Left colon (tissue), 2 donors: ENCODE measurements at places on chromosomes 2 and 18. TPM values are rescaled to one million over a fixed set of nuclear protein-coding genes. Genes with fewer than 3 reads are reported as not detected.
A peak's percentile ranks its signal among the peaks of the same experiment; 100 is the strongest.

DNA sequence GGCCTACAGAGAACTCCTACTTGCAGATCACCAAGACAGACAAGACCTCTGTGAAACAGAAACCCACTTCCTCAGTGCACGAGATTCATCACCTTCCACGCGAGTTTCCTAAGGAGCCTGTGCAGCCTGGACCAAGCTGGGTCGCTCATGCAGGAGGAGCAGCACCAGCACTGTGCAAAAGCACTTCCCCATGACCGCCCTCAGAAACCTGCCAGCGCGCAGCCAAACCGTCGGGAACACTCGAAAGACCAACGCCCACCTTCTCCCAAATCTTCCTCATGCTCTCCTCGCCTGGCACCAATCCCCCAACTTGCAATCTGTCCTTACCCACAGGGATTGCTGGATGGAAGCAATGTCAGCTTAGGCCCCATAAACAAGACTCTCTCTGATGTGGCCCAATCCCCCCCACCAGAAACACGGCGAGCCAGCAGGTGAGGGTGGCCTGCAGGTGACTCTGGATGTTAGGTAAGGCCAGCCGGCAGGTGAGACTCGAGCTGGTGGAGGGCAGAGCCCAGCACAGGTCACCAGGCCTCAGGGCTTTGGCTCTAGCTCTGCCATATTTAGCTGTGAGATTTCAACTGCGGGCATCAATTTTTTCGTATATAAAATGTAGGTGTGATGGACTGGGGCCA, 69.4 kb downstream of the PXDN start:
- DNase-seq, result peak; percentile 22

GRCh38 chr2:71100195-71100964, 29.6 kb downstream of the MCEE start:
- peak; percentile 32 for DNase-seq

DNA sequence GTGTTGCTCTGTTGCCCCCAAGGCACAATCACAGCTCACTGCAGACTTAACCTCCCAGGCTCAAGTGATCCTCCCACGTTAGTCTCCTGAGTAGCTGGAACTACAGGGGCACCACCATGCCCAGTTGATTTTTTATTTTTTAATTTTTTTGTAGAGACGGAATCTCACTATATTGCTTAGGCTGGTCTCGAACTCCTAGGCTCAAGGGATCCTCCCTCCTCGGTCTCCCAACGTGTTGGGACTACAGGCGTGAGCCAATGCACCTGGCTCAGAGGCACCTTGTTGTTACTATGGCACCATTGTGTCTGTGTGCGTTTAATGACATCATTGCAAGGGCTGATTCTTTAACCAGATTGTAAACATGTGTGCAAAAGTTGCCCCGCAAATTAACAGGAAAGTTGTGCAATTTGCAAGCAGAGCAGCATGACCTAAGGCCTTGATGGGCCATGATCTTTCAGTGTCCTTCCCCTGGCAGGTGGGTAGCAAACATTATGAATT, 22.6 kb downstream of the TCF23 start:
- DNase-seq, result no peak

DNA sequence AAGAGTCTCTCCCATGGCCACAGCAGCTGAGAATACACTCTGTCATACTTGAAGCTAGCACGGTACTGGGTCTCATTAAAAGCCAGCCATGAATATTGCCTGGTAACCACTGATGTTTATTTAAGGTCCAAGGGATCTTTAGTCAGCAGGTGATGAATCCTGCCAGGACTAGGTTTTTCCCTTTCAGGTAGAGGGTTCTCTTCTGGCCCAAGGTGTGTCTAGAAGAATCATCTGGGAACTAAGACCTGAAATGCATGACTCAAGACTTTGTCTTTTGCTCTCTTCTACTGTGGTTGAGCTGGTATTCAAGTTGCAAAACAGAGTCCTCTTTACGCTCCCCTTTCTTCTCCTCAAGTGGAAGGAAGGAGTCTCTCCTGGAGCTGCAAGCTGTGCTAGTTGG, 400.5 kb upstream of the FSIP2 start:
- no peak for DNase-seq

NMUR1 gene
- total RNA-seq, result 0.15 TPM

DNA sequence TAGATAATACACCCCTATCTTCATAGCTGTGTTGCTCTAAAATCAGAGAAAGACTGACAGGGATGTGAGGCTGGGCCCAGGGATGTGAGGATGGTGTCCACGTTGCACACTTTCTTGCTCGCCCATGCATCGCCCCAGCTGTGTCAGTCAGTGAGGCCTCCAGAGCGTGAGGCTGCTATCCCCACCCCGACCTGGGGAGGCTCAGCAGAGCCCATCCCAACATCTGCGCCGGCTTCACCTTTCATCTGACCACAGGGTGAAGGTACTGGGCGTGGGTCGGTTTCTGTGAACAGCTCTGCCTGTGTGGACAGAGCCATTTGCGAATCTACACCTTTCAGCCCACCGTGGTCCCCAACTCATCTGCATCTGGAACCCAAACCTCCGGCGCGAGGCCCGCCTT, 255.7 kb downstream of the HDAC4 start:
- no peak for DNase-seq

GRCh38 chr2:102116630-102117471, 25.7 kb upstream of the IL1R1 start:
- no peak for DNase-seq

CTLA4 gene
- not detected for total RNA-seq

DNA sequence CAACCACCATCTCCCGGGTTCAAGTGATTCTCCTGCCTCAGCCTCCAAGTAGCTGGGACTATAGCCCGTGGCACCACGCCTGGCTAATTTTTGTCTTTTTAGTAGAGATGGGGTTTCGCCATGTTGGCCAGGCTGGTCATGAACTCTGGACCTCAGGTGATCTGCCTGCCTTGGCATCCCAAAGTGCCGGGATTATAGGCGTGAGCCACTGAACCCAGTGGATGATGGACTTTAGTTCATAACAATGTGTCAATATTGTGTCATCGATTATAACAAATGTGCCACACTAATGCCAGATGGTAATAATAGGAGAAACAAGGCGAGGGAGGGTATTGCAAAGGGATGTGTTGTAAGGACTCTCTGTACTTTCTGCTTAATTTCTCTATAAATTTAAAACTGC, 216.6 kb downstream of the ZBTB7C start:
- DNase-seq, result no peak

DNA sequence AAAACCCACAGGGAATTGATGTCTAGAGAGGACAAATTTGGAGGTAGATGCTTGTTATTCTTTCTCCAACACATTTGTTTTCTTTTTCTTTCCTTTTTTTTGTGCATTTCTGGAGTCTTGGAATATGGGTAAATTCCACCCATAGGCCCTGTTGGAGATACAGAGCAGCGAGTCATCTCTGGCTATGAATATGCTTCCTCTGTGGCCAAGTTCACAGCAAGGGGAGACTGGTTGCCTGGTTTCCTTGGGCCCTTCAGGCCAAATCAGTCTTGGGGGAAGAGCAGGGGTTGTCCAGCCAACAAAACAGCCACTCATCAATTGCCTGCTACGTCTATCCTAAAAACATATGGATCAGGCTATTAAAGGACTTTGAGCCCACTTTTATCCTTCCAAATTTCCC, 27.5 kb downstream of the SP100 start:
- no peak for DNase-seq

- DNase-seq, result peak; percentile 54
Measured at GRCh38 chr18:33761363-33761762, 183.3 kb downstream of the ASXL3 start.
